ENCODE measurements at places on chromosomes 1 and 21. TPM values are rescaled to one million over a fixed set of nuclear protein-coding genes. Genes with fewer than 3 reads are reported as not detected.

- peaks cover 6% of the 10 kb centered on the region for H3K4me1 ChIP-seq
- no peaks in the 10 kb centered on the region for H3K27me3 ChIP-seq
- no peaks in the 10 kb centered on the region for H3K36me3 ChIP-seq
- H3K4me3 ChIP-seq = no peak overlapping the region
- no peak for DNase-seq
- no peak overlapping the region for H3K27ac ChIP-seq
Measured at GRCh38 chr21:45821998-45822397, 159.6 kb upstream of the COL6A1 start.

The RPAP2 gene
- 2.2 TPM for polyA plus RNA-seq

The SLC19A2 gene
- 13.4 TPM for polyA plus RNA-seq

The NIBAN1 gene
- 2.7 TPM for polyA plus RNA-seq

GRCh38 chr1:181538836-181539235 lies 55.5 kb downstream of the CACNA1E start:
- no peak overlapping the region for H3K4me3 ChIP-seq
- no peak overlapping the region for H3K27ac ChIP-seq
- no peak for DNase-seq
- no peaks in the 10 kb centered on the region for H3K27me3 ChIP-seq
- no peaks in the 10 kb centered on the region for H3K4me1 ChIP-seq
- H3K36me3 ChIP-seq = no peaks in the 10 kb centered on the region

GRCh38 chr1:226976978-226977642 lies 37.0 kb downstream of the COQ8A start:
- peaks cover 2% of the 10 kb centered on the region for H3K36me3 ChIP-seq
- DNase-seq = no peak
- no peak overlapping the region for H3K27ac ChIP-seq
- H3K4me1 ChIP-seq = peaks cover 9% of the 10 kb centered on the region

GRCh38 chr1:115976921-115977498 lies 697 bp downstream of the SLC22A15 start:
- H3K4me3 ChIP-seq = peak overlapping the region; percentile 57
- peaks cover 6% of the 10 kb centered on the region for H3K27me3 ChIP-seq
- H3K4me1 ChIP-seq = no peaks in the 10 kb centered on the region
- no peak overlapping the region for H3K27ac ChIP-seq
- H3K36me3 ChIP-seq = no peaks in the 10 kb centered on the region
- DNase-seq = no peak

- H3K27ac ChIP-seq = no peak overlapping the region
- no peaks in the 10 kb centered on the region for H3K36me3 ChIP-seq
- no peak overlapping the region for H3K4me3 ChIP-seq
- no peaks in the 10 kb centered on the region for H3K4me1 ChIP-seq
Measured at GRCh38 chr1:61636376-61636775, 88.6 kb downstream of the TM2D1 start.

GRCh38 chr21:27838573-27838972 lies 871.7 kb upstream of the ADAMTS5 start:
- H3K4me3 ChIP-seq = no peak overlapping the region
- H3K27ac ChIP-seq = no peak overlapping the region
- DNase-seq = no peak
- no peaks in the 10 kb centered on the region for H3K4me1 ChIP-seq
- no peaks in the 10 kb centered on the region for H3K36me3 ChIP-seq

The COL16A1 gene
- polyA plus RNA-seq = 15.3 TPM

GRCh38 chr1:6133146-6133895 lies 46.8 kb downstream of the CHD5 start:
- no peaks in the 10 kb centered on the region for H3K36me3 ChIP-seq
- no peaks in the 10 kb centered on the region for H3K27me3 ChIP-seq
- no peak for DNase-seq
- no peaks in the 10 kb centered on the region for H3K4me1 ChIP-seq

DNA sequence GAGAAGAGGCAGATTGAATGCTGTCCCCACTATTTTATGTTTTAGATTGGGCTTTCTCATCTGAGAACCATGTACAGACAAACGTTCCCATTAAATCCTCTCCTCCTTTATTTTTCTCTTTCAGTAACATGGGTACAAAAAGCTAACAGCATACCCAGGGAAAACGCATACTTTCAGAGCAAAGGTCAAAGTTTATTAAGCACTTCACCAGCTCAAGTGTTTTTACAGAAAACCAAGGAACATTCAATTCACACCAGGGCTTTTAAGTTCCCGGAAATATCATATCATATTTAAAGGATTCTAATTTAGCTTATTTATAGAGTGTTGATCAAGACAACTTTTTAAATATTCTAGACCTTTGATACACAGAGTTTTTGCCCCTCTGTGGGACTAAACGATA lies 271.5 kb upstream of the C1orf87 start:
- H3K4me3 ChIP-seq = no peak overlapping the region
- no peaks in the 10 kb centered on the region for H3K27me3 ChIP-seq
- no peak for DNase-seq

- no peaks in the 10 kb centered on the region for H3K4me1 ChIP-seq
- DNase-seq = no peak
Measured at GRCh38 chr1:169680377-169681019, 30.9 kb downstream of the SELL start.

DNA sequence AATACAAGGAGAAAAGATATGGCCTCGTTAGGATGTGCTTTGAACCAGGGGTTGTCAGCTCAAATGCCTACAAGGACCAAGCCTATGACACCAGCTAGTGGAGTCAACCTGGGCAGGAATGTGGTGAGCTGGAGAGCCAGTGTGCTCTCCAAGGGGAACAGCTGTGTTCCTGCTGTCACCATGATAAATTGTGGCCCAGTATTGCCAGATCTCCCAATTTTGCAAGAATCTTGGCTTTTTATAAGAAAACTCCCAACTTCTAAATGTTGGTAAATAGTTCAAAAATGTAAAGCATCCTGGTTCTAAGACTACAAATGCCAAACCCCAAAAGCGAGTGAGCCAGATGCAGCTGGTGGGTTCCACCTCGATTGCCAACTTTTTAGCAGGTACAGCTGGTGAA lies 391.1 kb downstream of the PLPP3 start:
- H3K4me3 ChIP-seq = no peak overlapping the region
- H3K36me3 ChIP-seq = no peaks in the 10 kb centered on the region
- no peak overlapping the region for H3K27ac ChIP-seq
- H3K4me1 ChIP-seq = no peaks in the 10 kb centered on the region
- no peak for DNase-seq

The TLR5 gene
- polyA plus RNA-seq = not detected

DNA sequence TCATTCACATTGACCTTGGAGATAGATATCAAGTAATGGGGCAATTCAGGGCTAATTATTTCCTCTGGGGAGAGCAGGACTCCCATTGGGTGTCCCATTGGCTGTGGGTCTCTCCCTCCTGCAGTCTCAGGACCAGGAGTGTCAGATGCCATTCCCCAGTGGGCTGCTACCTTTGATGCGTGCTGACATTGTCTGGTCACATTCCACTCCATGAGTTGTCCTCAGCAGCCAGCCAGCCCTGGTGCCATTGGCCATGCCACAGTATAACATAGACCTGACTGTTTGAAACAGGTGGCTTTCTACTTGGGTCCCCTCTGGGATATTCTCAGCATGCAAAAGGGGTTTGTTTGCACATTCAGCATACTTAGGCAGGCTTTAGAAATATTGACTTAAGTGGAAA lies 118.5 kb downstream of the MRPS6 start:
- H3K4me3 ChIP-seq = no peak overlapping the region
- no peak overlapping the region for H3K27ac ChIP-seq
- no peaks in the 10 kb centered on the region for H3K27me3 ChIP-seq
- H3K4me1 ChIP-seq = no peaks in the 10 kb centered on the region
- no peak for DNase-seq

DNA sequence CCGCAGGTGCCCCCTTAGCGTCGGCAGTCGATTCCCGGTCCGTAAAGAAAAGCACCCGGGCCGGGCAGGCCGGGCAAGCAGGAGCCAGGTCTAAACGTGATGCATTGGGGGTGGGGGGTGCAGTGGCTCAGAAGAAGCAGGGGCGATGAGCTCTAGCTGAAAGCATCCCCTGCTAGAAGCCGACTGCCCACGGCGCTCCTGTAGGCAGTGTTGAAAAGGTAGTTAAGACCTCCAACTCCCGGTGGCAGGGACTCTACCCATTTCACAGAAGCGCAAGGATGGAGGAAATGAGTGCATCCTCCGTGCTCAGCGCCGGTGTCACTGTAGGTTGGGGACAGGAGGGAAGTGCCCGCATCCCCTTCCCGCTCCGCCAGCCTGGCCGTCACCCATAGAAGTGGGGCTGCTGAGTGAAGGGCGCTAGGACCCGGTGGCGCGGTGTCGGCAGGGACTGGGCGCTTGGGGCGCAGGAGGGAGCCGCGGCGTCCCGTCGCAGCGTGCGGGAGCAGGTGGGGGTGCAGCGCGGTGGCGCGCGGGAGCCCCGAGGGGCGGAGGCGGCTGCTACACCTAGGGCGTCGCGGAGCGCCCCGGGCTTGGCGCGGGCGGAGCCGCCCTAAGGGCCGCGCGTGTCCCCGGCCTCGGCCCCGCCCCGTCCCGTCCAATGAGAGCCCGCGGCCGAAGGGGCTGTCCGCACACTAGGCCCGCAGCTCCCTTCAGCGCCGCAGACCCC lies at the start of gene WNT2B:
WNT2B (plus strand) TSS at position 688 of the 727 bp plus-strand sequence. CDS start 298 bp downstream, outside the sequence.
- H3K27ac ChIP-seq = no peak within 1 kb of the TSS
- H3K27me3 ChIP-seq = no peaks in the 10 kb centered on the region
- peak within 1 kb of the TSS; percentile 45 for H3K4me3 ChIP-seq
- DNase-seq = peak; percentile 42
- no peaks in the 10 kb centered on the region for H3K36me3 ChIP-seq

The CFHR2 gene
- not detected for polyA plus RNA-seq

DNA sequence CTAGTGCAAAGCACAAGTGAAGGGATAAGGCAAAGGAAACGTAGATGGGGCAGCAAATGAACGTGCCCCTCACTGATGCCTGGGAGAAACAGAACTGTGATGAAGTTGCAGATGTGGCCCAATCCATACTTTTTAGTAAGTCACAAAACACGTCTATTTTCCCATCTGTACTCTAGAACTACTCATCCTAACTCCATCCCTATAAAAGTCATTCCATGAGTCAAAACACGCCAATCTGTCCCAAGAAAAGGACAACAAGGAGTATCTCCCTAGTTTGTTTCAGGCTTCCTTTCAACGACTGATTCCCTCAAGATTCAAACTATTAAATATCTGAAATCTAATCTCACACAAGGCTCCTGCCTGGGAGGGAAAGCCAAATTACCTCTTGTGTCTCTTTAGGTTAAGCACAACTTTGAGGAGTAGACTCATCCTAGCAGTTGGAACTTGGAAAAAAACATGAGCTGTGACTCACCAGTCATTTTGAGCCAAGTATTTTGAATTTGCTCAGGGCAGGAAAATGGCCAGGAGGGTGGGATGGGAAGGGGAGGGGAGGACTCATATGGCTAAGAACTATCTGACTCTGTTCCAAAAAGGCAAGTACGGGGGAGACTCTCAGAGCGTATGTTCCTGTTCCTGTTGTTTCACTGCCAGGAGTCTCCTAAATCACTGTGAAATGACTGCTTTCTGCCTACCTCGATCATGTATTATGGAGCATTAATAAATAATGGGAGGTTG lies 214.5 kb upstream of the CAMK1G start:
- no peaks in the 10 kb centered on the region for H3K36me3 ChIP-seq
- H3K27ac ChIP-seq = no peak overlapping the region
- no peaks in the 10 kb centered on the region for H3K27me3 ChIP-seq
- H3K4me1 ChIP-seq = no peaks in the 10 kb centered on the region
- H3K4me3 ChIP-seq = no peak overlapping the region
- DNase-seq = no peak

DNA sequence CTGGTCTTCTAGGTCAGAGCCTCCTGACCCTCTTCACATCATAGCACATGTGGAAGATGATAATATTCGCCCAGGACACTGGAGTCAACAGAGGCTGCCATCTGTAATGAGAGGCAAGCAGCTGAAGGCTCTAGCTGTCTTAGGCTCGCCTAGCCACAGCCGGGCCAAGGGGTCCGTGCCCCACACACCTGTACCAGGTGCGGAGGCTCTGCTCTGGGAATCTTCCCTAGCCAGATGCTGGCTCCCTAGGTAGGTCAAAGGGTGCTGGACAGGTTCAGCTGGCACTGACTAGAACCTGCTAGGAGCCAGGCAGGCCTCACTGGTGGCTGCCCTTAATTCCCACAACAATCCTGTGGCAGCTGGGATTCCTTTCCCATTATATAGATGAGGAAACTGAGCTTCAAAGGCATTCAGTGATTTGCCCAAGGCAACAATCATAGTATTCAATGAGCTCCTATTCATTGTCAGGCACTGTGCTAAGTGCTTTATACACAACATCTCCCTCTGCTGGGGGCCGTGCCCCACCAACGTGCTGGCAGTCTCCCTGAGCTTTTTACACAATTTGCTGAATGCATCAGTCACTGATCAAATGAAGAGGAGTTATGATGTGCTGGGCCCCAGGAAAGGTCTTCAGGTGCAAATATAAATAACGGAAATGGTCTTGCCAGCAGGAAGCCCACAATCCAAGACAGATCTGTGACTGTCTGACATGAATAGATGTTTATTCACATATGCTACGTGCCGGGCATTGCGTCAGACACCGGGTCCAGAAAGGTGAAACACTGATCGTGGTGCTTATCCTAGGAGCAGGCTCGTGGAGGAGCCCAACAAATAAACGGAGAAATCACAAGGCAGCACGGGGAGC lies 58.0 kb downstream of the DDX20 start:
- H3K36me3 ChIP-seq = no peaks in the 10 kb centered on the region
- H3K27me3 ChIP-seq = no peaks in the 10 kb centered on the region
- no peak overlapping the region for H3K27ac ChIP-seq
- no peaks in the 10 kb centered on the region for H3K4me1 ChIP-seq
- H3K4me3 ChIP-seq = no peak overlapping the region

The LRRC71 gene
- polyA plus RNA-seq = not detected

The COL6A1 gene
- polyA plus RNA-seq = 9.7 TPM

DNA sequence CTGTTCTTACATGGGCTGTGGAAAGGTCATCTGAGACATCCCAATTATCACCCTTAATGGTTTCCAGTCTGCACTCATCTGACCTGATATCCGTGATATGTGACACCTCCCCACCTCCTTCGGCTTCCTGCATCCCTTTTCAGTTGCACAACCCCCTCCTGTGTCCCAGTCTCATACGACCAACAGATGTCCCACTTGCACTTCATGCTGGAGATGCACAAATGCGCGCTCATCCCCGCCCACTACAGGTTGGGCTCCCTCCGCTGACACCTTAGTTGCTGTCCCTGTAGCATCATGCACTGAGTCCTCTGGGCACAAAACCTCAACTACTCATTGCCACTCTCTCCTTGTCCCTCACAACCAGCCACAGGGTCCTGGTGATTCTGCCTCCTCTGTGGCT lies 94.4 kb downstream of the MIS18A start:
- H3K27ac ChIP-seq = no peak overlapping the region
- no peak overlapping the region for H3K4me3 ChIP-seq
- no peaks in the 10 kb centered on the region for H3K4me1 ChIP-seq
- H3K36me3 ChIP-seq = no peaks in the 10 kb centered on the region

DNA sequence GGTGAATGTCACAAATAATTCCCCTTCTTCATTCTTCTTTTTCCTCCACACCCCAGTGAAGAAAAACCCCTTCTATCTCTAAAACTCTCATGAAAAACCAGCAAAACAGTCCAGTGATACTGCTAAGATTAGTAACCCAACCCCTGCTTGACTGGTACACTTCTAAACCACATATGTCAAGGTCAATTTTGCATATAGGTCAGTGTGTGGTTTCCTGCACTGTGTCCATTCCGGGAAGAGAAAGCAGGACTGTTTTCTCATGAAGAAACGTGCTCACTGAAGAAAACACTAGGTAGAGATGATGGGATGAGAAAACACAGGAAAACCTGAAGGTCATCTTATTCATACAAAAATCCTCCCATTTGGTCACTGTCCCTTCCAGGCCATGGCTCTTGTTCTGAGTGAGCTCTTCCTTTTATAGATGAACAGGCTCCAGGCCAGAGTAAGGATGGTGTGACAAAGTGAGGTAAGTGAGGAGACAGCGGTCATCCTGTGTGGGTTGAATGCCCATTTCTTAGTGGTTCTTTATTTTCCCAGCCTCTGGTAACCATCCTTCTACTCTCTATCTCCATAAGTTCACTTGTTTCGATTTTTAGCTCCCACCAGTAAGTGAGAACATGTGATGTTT lies 122.7 kb downstream of the FASLG start:
- no peaks in the 10 kb centered on the region for H3K36me3 ChIP-seq
- H3K27me3 ChIP-seq = no peaks in the 10 kb centered on the region
- H3K4me1 ChIP-seq = no peaks in the 10 kb centered on the region

Measured in small intestine (tissue), 16 donors.